ENCODE measurements at places on chromosomes 16 and 17.

DNA sequence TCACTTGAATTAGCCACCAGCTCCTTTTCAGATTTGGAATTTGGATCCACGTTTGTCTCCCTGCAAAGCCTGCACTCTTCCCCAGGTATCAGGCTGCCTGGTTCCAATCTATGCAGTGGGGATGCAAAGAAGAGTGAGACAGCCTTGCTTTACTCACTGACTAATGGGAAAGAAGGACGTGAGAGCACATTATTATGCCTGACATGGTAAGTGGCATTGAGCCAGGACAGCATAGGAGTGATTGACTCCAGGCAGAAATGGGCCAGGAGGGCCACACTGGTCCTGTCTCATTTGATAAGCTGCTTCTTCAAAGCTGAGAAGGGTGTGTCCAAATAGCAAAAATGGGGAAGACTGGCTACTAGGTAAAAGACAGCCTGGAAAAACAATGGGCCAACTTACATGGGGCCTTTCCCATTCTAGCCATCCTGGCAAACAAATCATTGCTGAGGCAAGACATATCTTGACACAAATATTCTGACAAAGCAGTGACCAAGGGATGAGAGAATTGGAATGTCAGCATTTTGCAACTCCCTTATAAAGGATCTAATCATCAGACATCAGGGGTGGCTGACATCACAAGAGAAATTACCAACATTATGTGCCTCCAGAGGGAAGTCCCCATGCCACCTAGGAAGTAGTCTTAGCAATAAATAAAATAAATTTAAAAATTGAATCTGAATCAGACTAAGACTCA is 38.6 kb downstream of the CDH11 start:
- no peak for DNase-seq

- DNase-seq = no peak
These were observed 230.7 kb downstream of the HS3ST4 start for GRCh38 chr16:25922438-25922837.

DNA sequence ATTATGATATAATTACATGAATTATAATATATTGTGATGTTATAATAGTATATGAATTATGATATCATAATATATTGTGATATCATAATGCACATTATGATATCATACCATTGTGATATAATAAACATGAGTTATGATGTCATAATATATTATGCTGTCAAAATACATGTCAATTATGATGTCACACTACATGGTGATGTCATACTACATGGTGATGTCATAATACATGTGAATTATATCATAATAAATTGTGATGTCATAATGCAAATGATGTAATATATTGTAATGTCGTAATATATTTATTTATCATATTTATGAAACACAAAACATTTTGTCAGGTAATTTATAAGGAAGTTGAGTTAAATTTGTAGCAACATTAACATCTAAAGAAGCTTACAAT is 1950.1 kb downstream of the TP53TG3F start:
- DNase-seq = peak; percentile 5

DNA sequence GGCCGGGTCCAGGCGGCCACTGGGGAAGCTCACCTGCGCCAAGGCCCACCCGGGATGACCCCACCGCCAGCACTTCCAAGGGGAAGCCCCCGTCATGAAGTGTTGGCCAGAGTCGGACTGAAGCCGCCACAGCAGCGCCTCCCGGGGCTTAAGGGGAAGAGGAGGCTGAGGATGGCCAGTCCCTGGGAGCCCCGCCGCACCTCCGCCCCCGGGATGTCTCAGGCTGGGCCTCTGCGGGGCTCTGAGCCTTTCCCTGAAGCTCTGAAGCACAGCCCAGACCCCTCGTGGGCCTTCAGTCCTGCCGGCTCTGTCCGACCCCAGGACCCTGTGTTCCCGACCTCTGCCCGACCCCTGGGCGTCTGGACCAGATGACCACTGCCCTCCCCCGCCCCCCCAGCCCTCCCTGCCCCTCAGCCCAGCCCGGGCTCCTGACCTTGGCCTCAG is 42.8 kb upstream of the ACSF3 start:
- DNase-seq = no peak

GRCh38 chr16:22789281-22789945 is 24.5 kb upstream of the HS3ST2 start:
- DNase-seq = no peak

DNA sequence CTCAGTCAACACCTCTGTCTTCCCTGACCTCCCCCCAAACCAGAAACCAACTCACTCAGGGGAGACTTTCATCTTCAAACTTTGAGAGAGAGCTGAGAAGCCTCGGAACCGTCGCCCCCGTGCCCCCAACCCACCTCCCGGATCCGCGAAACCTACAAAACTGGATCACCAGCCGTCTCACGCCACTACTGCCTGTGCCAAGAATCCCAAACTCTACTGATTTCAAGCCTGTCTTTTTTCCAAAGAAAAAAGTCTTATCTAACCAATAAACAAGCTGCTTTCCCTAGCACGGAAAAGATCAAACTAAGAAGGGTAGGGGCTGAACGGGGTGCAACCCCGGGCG is 2.0 kb downstream of the AXIN2 start:
- no peak for DNase-seq

GRCh38 chr16:84245956-84246678 is 6.3 kb upstream of the KCNG4 start:
- DNase-seq = no peak

- no peak for DNase-seq
These were observed 175.3 kb upstream of the HS3ST3A1 start for GRCh38 chr17:13777003-13777402.

- no peak for DNase-seq
These were observed 1.1 kb upstream of the RAB40B start for GRCh38 chr17:82699551-82699950.

Measured in erythroblast (primary cell).